Fibroblast of skin of back (primary cell): ENCODE measurements at places on chromosomes 12 and 14.

- DNase-seq = peak; percentile 32
Observed at GRCh38 chr12:116339800-116340371, 62.4 kb upstream of the MED13L start.

GRCh38 chr12:120680165-120680738 lies 6.7 kb upstream of the MLEC start:
- no peak for DNase-seq

- DNase-seq = no peak
Observed at GRCh38 chr12:11904124-11904523, 166.6 kb upstream of the BCL2L14 start.

GRCh38 chr12:125552295-125552694 lies 487.1 kb downstream of the AACS start:
- DNase-seq = no peak

- no peak for DNase-seq
Observed at GRCh38 chr12:124510301-124510970, 57.0 kb downstream of the NCOR2 start.

GRCh38 chr14:66496911-66497310 lies 10.7 kb downstream of the CCDC196 start:
- no peak for DNase-seq

- no peak for DNase-seq
Observed at GRCh38 chr12:46499901-46500300, 127.3 kb upstream of the SLC38A2 start.

DNA sequence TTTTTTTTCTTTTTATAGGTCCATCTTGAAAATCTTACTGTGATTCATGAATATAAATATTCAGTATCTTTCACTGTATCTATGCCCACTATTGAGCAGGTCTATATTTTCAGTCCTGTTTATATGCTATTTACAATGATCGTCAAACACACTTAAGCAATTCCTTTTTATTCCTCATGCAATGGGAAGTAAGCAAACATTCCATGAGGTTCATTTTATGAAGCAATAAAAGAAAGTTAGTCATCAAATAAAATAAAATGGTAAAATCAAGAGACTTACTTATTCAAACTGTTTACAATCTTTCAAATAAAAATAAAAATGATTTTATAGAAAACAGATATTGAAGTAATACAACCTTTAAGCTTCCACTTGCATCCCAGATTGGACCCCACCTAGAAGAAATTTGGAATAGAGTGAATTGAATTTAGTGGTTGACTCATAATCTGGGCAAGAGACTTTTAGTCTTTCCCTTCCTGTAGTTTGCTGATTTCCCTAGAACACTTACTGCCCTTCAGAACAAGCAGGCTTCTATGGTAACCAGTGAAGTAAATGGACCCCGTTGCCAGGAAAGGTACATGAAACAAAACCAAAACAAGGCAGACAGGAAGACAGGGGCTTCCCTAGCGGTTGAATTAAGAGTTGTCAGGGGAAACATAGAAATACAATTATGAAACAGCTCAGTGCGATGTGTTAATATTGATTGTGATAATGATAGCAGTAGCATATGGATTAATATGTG lies 241.0 kb upstream of the ATP2B1 start:
- peak; percentile 19 for DNase-seq
